ENCODE measurements at places on chromosomes 7 and 10. TPM values are rescaled to one million over a fixed set of nuclear protein-coding genes. Genes with fewer than 3 reads are reported as not detected.

Gene HKDC1
- 15.3 TPM for total RNA-seq

Gene RFC2
- 36.5 TPM for total RNA-seq

Gene GNAT3
- 0.19 TPM for total RNA-seq

Gene TDRD1
- 0.52 TPM for total RNA-seq

DNA sequence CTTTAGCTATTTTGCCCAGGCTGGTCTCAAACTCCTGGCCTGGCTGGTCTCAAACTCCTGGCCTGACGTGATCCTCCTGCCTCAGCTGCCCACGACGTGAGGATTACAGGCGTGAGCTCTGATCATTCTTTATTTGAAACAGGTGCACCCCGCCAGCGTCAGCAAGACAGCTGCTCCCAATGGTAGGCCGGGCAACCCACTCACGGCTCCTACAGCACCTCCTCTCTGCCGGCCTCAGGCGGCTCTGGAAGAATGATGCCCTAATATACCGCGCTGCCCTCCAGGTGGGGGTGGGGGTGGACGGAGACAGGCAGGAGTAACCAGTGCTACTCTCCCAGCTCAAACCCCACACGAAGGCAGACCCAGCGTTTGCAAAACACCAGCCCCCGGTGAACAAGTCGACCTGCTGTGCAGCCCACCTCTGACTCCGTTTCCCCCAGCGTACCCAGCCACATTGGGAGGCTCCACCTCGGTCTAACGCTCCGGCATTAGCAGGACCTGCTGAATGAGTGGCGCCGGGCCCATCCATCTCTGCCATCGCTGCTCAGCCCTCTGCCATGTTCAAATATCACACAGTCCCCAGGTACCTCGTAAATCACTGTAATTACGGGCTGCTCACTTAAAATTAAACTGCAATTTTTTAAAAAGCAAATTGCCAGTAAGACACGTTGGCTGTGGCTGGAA, 148.6 kb downstream of the ELFN1 start:
- DNase-seq: no peak

- no peak for DNase-seq
These were observed 60.4 kb downstream of the RNLS start for GRCh38 chr10:88522715-88523114.

DNA sequence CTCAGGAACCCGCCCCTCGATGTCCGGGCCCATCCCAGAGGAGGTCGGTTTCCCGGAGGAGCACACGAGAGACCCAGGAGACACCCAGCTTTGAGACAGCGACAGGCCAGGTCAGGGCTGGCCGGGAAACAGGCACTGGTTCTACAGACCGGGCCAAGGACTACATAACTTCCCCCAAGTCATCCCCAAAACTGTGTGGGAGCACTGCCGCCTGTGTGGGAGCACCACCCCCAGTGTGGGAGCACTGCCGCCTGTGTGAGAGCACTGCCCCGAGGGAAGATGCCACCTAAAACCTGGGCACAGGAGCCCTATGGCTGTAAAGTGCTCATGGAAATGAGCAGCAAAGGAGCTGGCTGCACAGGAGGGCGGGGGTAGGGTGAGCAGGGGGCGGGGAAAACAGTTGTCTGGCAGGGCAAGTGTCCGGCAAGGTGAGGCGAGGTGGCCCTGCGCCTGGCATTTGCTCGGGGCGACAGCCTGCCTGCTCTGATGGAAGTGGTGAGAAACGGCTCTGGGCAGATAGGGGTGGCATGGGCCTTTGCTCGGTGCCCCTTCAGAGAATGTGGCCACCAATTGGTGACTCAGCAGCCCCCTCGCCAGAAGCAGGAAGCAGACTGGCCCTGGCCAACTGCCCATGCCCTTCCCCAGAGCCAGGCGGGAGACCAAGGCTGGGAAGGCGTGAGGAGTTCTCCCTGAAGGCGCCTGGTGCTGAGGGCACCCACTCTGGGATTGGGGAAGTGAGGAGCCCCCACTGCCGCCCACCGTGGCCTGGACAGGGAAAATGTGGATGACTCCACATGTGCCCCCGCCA, 26.2 kb downstream of the PAPOLB start:
- DNase-seq: no peak

GRCh38 chr7:2640482-2640830, 8.7 kb downstream of the TTYH3 start:
- DNase-seq: no peak

DNA sequence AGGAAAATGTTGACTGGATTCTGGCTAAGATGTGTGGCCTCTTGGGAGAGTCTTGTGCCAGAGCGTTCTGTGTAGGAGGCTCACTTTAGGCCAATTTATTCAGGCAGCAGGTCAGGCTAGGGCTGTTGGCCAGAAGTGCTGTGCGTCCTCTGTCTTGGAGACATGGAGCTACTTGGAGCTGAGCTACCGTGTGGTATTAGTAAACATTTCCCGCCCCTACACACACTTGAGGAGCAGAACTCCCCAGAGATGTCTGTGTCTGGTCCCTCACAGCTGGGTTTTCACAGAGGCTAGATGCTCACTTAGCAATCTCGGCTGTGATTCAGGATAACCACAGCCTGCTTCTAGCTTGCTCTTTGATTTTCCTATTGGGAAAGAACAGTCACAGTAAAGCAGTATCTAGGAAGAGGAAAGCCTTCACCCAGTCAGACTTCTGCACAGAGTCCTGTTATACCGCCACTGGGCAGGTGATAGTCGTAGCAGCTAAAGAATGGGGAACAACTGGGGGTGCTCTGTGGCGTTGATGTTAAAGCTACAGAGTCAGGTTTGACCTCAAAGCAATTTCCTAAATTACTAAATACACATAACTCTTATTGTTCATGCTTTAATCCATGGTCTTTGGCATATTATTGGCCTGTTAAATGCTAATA, 86.7 kb downstream of the MDFIC start:
- no peak for DNase-seq

GRCh38 chr7:55642266-55642665, 70.0 kb upstream of the VOPP1 start:
- no peak for DNase-seq

GRCh38 chr7:88806280-88807037, 10.9 kb upstream of the TEX47 start:
- no peak for DNase-seq

DNA sequence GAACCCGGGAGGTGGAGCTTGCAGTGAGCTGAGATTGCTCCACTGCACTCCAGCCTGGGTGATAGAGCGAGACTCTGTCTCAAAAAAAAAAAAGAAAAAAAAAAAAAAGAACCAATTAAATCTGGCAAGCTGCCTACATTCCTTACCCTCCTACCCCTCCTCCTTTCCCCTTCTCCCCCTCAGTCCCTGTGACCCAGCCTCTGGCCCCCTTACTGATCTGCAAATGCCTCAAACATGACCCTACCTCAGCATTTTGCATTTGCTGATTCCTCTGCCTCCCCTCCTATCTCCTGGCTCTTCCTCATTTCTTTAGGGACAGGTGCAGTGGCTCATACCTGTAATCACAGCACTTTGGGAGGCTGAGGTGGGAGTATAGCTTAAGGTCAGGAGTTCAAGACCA, 19.3 kb downstream of the CDHR3 start:
- DNase-seq: no peak

DNA sequence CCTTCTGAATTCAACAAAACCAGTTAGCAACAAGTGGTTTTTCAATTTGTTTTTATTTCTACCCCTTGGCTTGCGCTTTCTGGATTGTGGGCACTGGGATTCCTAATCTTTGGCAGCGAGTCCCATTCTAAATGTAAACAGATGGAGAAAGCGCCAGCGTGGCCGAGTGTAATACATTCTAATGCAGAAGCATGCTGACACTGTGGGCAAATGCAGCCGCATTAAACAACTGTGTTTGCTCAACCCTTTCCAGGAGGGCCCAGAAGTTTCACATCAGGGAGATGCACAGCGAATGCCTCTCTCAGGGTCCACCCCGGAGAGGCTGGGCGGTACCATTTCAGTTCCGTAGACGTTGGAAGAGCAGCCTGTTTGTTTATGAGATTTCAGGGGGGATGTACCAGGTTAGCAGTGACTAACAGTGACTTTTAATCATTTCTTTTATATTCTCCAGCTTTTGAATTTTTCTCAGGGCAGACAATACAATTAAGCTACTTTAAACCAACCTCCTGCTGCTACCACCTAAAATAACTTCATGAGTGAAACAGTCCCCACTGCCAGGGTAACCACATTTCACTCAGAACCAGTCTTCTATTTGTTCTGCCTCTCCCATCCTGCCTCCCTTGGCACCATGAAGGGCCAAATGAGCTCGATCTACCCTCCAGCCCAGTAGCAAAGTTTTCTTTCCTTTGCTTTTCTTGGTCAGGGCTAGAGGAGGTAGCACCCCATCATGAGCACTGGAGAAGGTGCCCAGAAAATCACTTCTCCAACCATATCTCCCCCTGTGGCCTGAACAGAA, 164.2 kb upstream of the ITGB1 start:
- no peak for DNase-seq

DNA sequence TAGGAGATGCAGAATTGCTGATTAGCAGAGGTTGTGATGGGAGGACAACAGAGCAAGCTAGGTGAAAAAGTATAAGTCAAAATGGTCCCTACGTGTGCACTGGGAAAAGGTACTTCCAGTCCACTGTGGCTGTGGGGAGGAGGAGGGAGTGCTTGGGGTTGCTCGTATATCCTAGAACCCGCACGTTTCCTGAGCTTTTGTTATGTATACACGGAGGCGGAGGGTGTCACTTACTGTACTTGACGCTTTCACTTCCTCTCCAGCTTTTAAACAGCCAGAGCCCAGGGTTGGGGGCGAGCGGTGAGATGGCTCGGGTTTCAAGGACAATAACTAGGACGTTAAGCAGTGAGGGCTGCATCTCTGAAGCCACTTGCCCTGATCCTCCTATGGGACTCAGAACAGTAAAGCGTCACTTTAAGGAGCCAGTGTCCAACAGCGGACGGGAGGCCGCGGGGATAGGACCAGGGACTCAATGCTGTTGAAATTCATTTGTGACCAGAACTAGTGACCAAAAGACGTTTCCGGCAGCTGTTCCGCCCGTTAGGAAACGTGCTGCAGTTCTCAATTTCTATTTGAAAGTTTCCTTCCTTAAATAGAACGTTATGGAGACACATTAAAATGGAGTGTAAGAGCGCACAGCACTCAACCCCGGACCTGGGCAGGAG, 985 bp upstream of the ETV1 start:
- DNase-seq: no peak

DNA sequence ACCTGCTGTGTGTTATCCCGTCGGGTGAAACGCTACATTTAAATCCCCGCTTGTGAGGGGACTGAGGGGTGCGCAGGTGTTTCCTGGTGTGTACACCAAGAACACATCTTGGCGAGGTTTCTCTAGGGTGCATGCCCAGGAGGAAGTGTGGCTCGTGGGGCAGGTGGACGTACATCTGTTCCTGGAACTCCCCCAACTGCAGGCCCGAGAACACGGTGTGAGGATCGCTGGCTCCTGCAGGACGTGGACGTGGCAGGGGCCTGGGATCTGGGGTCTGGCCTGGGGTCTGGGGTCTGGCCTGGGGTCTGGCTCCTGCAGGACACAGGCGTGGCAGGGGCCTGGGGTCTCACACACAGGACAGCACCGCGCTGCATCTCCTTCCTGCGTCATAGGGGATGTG, 10.1 kb downstream of the KNDC1 start:
- no peak for DNase-seq

DNA sequence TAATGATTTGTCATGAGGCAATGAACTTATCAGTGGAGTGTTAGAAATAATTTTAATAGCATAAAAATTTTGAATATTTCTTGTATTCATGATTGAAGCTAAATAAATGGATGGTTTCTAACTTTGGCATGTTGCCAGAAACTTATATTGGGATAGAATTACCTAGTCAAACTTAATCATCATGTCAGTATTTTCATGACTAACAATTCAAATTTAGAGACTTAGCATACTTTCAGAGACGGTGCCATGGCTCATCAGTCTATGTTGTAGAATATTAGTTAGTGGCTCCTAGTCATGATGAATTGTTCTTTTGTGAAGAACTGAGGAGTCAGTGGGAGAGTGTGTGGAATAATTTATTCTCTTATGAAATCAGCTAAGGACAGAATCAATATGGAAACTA, 599.6 kb upstream of the POT1 start:
- no peak for DNase-seq

- DNase-seq: peak; percentile 42
These were observed 18.7 kb downstream of the AKR1C1 start for GRCh38 chr10:4981722-4982471.

- no peak for DNase-seq
These were observed 143.5 kb downstream of the ADCY1 start for GRCh38 chr7:45717537-45718235.

GRCh38 chr7:91266067-91266688, 1.9 kb downstream of the FZD1 start:
- DNase-seq: no peak

DNA sequence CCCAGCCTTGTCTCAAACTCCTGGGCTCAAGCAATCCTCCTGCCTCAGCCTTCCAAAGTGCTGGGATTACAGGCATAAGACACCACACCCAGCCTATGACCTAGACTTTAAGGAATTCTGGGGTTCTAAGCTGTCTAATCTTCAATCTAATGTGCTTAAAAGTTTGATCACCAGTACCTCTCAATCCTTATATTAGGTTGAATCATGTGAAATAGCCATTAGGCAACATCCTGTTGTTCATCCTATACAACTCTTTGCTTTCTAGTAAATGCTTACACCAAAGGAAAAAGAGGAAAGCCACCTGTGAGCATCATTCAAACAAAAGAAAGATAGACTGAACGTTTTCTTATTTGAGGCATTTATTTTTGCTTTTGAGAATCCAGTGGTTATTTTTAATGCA, 56.0 kb downstream of the ATOH7 start:
- DNase-seq: no peak

DNA sequence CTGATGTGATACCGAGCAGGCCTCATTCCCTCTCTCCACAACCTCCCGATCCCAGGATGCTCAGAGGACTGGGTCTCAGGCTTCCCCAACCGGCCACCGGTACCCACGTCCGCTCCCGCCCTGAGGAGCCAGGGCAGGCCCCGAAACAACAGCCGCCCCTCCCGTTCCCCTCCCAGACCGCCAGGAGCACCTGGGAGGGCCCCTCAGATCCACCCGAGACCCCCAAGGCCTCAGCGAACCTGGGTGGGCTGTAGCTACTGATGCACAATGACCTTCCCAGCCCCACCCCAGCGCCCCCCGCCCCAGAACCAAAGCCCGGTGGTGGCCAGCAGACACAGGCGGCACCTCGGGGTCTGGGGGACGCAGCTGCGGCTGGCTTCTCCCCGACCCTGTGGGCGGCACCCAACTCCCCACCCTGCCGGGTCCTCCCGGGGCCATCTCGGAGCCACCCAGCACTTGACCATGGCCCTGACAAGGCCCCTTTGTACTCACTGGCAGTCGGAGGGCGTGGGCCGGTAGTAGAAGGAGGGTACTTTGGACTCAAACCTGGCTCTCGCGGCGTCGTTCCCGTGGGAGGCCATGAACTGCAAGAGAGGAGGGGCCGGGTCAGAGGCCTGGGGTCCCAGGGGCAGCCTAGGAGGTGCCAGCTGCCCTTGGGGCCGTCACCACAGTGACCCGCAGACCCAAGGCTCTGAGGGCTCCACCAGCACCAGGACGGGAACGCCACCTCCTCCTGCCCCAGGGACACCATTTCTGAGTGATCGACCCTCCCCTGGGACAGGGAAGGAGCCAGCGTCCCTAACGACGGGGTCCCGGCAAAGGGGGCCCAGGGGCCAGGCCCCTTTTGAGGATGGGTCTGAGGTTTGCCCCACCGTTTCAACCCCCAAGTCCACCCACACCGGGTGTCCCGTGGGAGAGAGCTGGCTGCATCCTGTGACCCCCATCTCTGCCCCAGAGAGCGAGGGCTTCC, 28.1 kb downstream of the ADAP1 start:
- no peak for DNase-seq
